Stimulated activated CD8-positive, alpha-beta memory T cell treated with anti-CD3 and anti-CD28 coated beads, Interleukin-15, amount 100 ng/mL, for 48 hours (primary cell): ENCODE measurements at places on chromosomes 7 and 10.

DNA sequence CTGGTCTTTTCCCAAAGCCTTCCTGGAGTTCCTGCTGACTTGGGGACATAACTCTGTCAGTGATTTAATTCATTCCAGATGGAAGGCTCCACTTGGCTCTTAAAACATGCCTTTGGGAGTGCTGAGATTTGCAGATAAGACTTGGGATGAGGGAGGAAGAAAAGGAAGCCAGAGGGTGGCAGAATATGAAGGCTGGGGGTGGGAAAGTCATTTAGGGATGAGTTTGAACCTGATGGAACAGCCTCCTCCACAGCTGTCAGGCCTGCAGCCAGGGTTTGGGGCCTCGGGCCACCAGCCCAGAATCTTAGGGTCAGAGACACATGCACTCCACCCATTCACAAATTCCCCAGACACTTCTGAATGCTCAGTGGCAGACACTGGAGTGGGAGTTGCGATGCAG, 28.4 kb upstream of the EIF5AL1 start:
- DNase-seq = no peak

GRCh38 chr10:121772884-121773283, 154.9 kb downstream of the ATE1 start:
- DNase-seq = no peak

GRCh38 chr7:37683246-37684120, at the start of gene GPR141:
GPR141 (plus strand) TSS chr7:37683766; CDS start chr7:37740394, 56,628 bp downstream.
- no peak for DNase-seq

- DNase-seq = no peak
Measured at GRCh38 chr7:37336259-37336658, 112.4 kb downstream of the ELMO1 start.

DNA sequence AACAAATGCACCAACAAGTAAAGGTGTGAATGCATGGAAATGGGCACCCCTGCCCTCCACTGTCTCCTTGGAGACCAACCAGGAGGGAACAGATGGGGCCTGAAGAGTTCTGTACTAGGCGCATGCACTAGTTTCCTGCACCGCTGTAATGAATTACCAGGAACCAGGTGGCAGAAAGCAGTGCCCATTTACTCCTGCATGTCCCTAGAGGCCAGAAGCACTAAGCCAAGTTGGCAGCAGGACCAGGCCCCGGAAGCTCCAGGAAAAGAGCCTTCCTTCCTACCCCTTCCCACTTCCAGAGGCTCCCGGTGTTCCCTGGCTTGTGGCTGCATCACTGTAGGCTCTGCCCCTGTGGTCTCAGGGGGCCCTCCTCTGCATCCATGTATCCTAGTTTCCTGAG, 237.5 kb upstream of the PPP2R2D start:
- DNase-seq = no peak

GRCh38 chr7:32357535-32358277, 132.5 kb downstream of the LSM5 start:
- DNase-seq = no peak

DNA sequence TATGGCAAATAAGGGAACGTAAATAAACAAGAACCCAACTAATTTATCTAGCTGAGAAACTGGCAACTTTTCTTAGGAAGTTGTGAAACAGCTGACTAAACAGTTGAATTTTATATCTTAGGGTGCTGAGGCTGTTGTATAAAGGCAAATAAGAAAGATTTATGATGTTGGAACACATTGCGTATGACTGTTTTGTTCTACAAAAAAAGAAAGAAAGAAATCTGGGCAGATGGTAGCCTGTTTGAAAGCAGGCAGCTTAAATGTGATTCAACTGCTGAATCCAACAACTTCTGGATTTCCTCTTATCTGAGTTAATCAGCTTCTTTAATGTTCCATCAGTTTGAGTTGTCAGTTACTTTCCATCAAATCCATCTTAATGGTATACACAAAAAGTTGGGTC, 214.5 kb downstream of the SNX13 start:
- no peak for DNase-seq

DNA sequence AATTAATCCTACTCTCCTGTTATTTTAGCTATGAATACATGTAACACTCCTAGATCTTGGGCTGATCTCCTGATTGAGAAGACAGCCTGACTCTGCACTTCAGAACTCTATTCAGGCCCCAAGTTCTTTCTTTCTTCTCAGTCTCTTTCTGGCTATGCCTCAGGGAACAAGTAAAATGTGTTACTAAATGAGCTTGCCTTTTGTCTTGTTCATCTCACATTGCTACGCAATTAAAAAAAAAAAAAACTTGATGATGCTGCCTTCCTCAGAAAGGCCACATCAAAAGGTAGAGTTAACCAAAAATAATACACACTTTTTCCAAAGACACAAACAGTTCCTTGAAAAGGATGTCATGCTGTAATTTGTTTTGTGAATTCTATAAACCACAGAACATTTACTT, 258.1 kb downstream of the TWIST1 start:
- DNase-seq = no peak

GRCh38 chr10:12960334-12960898, 41.1 kb downstream of the CCDC3 start:
- DNase-seq = no peak

GRCh38 chr7:106723398-106723797, 62.4 kb upstream of the CCDC71L start:
- DNase-seq = no peak

- DNase-seq = no peak
Measured at GRCh38 chr10:7795605-7796004, 7.6 kb downstream of the ATP5F1C start.

GRCh38 chr10:26776258-26776657, 78.8 kb downstream of the PDSS1 start:
- DNase-seq = no peak

GRCh38 chr7:135877805-135878204, 99.4 kb downstream of the MTPN start:
- DNase-seq = no peak

GRCh38 chr10:14408139-14408538, 77.4 kb upstream of the FRMD4A start:
- DNase-seq = no peak

- DNase-seq = peak; percentile 80
Measured at GRCh38 chr7:76358481-76359110, at the start of gene YWHAG. YWHAG (minus strand) TSS chr7:76358991; CDS start chr7:76358808, 183 bp downstream.

GRCh38 chr7:8938044-8938805, 504.8 kb downstream of the NXPH1 start:
- DNase-seq = no peak

DNA sequence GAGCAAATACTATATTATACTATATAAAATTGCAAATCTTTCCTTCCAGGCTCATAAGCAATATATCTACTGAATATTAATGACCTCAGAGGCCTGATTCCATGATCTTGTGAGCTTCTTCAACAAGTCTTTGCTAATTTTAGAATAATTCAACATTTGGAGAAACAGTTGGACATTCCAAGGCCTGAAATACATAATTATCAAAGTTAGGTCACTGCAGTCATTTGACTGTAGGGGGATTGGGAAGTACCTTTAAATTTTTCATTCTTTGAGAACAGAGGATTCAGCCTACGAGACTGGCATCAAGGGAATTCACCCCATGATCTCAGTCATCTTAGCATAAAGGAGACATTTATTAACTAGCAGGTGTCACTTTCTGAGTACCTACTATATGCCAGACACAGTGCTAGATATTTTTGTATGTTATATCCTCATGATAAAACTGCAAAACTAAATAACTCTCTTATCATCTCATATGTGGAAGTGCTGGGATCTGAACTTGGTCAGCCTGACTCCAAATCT, 85.4 kb downstream of the DOCK4 start:
- DNase-seq = no peak

- peak; percentile 2 for DNase-seq
Measured at GRCh38 chr7:95470452-95470851, 15.3 kb upstream of the ASB4 start.

DNA sequence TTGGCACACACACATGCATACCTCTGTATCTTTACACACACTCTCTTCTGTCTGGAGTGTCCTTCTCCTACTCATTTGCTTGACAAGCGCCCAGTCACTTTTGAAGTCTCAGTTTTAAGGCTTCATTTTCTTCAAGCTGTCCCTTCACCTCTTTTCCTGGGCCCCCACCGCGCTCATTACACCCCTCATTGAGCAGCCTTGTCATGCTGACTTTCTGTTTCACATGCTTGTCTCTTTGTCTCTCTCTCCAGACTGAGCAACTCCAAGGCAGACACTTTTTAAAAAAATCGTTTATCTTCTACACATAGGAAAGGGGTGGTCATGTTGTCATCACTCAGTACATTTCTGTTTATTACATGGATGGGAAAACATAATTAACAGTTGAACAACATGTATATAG, 225.2 kb upstream of the FZD1 start:
- DNase-seq = no peak

DNA sequence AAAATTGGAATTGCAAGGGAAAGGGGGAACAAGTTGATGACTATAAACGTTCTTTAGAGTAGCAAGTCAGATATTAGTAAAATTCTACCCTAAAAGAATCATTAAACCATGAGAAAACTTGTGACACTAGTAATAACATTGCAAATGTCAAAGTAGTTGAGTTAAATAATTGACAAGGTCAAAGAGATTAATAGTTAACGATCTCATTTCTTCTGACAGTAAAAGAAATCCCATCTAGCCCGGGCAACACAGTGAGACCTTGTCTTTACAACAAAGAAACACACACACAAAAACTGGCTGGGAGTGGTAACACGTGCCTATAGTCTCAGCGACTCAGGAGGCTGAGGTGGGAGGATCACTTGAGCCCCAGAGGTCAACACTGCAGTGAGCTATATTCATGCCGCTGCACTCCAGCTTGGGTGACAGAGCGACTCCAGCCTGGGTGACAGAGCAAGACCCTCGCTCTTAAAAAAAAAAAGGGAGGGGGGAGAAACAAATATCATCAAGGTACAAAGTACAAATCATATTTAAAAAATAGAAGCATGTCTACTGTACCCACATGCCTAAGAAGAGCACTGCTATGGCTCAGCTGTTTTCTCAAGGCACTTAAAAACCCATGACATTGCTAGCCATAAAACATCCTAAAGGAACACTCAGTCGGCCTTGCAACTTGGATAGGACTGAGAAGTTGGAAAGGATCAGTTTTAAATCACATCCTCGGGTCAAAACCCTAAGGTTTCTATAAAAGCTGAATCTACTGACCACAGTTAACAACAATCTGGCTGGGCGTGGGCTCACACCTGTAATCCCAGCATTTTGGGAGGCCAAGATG, 401.1 kb downstream of the PARD3 start:
- no peak for DNase-seq

- DNase-seq = no peak
Measured at GRCh38 chr10:218798-219197, 83.5 kb downstream of the ZMYND11 start.

DNA sequence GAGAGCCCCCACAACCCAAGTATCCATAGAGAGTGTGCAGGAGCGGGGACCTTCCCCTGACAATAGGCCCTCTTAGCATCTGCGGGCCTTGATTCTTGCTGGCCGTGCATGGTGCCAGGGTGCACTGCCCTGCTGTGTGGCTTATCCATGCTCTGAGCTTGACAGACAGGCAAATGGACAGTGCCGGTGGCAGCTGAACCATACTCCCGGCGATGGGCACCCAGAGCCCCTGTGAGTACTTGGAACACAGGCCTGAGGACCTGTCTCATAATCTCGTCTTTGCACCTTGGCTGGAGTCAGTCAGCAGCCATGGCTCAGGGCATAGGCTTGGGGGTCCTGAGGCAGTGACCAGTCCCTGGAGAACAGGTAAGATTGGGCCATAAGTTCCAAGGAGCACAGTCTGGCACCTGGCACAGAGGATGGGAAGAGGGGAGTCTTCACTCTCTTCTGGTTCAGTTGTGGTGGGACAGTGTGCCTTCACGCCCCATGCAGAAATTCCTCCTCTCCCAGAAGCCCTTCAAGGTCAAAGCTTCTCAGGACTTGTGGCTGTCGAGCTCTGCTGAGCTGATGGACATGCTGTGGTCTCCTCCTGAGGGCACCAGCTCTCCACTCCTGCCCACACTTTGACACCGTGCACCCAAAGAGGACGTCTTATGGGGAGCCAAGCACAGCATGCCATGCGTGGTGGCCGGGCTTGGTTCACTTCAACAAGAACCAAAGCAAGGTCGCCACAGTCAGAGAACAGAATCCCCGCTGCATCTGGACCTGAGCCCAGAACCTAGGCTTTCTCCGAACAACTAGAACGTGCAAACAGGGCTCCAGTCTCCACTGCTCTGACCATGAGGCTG, 59.4 kb upstream of the CAMK2B start:
- no peak for DNase-seq

DNA sequence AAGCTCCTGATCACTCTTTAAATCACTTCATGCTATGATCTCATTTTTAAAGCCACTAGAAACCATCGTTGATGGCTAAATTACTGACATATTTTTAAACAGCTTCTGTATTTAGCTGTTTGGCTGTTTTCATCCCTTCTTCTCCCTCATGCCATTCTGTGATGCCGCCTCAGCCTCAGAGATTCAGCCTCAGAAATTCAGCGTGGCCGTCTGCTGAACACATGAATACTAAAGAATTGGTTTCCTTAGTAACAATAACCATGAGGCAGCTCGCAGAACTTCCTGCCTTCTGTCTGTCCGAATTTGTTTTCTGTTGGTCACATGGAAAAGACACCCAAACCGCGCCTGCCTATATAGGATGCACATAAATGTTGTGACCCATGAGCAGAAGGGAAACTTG, 31.0 kb upstream of the FZD1 start:
- no peak for DNase-seq

GRCh38 chr10:49643241-49644034, 29.6 kb downstream of the CHAT start:
- no peak for DNase-seq

DNA sequence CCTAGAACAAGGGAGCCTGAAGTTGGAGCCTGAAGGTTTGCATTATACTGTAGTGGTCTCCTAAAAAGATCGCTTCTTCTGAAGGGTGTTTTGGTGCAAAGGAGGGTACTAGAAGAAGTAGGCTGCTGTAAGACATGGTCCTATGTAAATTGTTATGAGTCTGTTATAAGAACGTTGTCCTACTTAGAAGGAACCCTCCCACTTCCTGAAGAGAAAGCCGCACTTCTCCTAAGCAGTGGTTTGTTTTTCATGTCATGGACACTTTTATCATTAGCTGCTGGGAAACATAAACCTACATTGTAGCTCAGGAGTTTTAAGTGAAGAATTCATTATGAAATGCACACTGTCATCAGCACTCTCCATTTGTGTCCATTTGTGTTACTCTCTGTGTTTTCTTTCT, 129.1 kb upstream of the ITGB1 start:
- DNase-seq = no peak

GRCh38 chr10:128095753-128096469, 30.3 kb downstream of the MKI67 start:
- DNase-seq = no peak

GRCh38 chr10:44988957-44989585, 10.5 kb upstream of the DEPP1 start:
- no peak for DNase-seq

DNA sequence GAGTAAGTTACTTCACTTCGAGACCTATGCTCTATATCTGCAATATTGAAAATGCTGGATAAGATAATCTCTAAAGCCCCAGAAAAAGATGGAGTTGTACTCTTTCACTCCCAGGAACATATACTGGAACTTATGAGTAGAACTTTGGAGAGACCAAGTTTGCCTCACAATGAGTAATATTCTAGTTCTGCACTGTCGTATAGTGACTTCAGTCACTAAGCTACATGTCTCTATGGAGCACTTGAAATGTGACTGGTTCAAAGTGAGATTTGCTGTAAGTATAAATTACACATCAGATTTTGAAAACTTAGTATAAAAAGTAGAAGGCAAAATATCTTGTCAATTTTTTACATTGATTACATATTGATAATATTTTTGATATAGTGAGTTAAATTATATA, 116.4 kb downstream of the PTEN start:
- DNase-seq = no peak
